ENCODE measurements at places on chromosomes 5 and 9.

DNA sequence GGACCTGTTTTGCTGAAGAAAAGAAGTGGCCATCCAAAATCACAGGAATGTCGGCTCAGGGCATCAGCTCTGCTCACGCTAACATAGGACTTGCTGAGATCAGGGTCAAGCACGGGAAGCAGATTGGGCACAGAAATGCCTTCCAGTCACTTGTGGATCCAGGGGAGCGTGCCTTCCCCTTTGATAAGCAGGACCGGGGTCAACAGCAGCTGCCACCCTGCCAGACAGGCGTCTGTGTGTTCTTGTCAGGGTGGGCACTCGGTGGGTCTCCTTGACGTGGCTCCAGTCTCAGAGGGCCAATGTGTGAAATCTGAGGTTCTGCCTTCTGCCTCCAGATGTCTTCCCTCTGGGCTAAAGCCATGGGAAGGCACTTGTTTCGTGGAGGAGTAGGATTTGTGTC lies 313.7 kb upstream of the IRX4 start:
- no peak for DNase-seq

GRCh38 chr9:23464275-23464674 lies 361.8 kb downstream of the ELAVL2 start:
- no peak for DNase-seq

GRCh38 chr5:105783811-105784210 lies 1886.9 kb downstream of the EFNA5 start:
- DNase-seq: no peak

DNA sequence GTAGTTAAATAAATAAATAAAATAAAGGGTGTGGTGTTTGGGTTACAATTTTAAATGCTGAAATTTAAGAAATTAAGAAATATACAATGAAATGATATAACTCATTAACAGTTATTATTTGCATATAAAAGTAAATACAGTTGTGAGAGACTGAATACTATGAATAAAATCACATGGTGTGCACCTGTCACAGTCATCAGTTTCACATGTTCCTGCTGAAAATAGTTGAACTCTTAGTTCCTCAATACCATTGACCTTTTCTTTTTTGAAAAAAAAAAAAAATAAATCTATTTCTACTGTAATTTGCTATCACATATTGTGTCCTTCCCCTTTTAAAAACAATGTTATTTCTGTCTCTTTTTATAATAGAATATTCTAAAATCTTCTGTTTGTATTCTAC lies 130.9 kb upstream of the CHD1 start:
- DNase-seq: no peak

GRCh38 chr9:3660936-3661335 lies 135.1 kb upstream of the RFX3 start:
- DNase-seq: no peak

All from CD8-positive, alpha-beta memory T cell (primary cell).